ENCODE measurements at places on chromosomes 1 and 21.
A peak's percentile ranks its signal among the peaks of the same experiment; 100 is the strongest.

- DNase-seq: no peak
These were observed 22.2 kb upstream of the MAPKAPK2 start for GRCh38 chr1:206662396-206663092.

GRCh38 chr21:31145274-31145673 is 107.0 kb upstream of the KRTAP19-8 start:
- no peak for DNase-seq

- no peak for DNase-seq
These were observed 55.9 kb upstream of the ATP5PO start for GRCh38 chr21:33971492-33972013.

GRCh38 chr1:11262171-11263049 is at the start of gene MTOR:
Gene MTOR (minus strand): TSS chr1:11262551. CDS start chr1:11259409, 3,142 bp downstream.
- DNase-seq: peak; percentile 95

GRCh38 chr1:200291106-200291505 is 118.7 kb downstream of the ZNF281 start:
- DNase-seq: no peak

- no peak for DNase-seq
These were observed 50.3 kb upstream of the CNIH3 start for GRCh38 chr1:224565611-224566406.

DNA sequence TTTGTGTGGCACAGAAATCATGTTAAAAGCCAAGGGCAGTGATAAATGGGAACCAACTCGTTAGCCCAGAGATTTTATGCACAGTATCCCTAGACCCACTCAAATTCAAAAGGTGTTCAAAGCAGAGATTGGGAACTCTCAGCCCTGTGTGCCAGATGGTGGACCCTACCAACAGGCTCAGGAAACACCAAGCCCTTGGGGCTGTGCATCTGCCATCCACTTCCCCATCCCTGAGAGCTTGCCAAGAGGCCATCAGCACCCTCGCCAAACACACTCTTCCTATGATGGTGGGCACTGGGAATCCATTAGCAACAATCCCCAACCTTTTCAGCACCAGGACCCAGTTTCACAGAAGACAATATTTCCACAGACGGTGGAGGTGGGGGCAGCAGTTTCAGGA is 194.2 kb upstream of the NFIA start:
- DNase-seq: no peak

- no peak for DNase-seq
These were observed 94.2 kb downstream of the AK5 start for GRCh38 chr1:77375990-77376389.

GRCh38 chr1:52633291-52633754 is 355 bp downstream of the SHISAL2A start:
- no peak for DNase-seq

DNA sequence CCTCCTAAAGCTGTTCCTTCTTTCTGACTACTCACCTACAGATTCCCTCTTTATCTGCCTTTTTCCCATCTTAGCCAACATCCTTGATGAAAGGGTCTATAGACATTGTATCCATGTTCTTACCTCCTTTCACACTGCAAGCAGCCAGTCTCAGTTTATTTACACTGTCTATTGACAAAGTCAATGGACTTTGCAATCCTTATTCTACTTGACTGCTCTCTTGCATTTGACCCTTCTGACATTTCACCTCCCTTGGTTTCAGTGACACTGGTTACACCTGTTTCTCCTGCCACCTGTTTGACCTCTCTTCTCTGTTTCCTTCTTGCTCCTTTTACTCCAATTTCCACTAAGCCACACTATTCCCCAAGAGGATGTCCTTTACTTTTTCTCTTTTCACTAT is 224.0 kb upstream of the SNX7 start:
- DNase-seq: no peak

GRCh38 chr1:112209493-112209892 is 186.5 kb upstream of the CTTNBP2NL start:
- no peak for DNase-seq

DNA sequence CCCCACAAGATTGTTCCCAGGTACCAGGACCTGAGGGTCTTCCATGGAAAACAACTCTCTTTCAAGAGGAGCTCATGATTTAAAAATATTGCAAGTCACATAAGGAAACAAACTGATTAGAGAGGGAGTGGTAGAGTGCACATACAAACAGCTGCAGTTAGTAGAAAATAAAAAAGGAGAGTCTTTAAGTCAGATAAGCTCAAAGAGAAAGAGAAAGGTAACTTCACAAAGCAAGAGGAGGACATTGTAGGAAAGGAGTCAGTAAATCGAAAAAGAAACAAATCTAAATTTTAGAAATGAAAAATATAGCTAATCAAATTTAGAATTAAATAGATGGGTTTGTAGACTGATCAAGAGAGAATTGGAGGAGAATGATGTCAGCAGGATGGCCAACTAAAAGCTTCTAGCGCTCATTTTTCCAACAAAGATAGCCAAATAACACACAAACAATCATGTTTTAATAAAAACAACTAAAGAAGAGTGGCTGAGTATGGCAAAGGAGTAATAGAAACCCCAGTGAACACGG is 86.1 kb upstream of the CD53 start:
- no peak for DNase-seq

GRCh38 chr1:33716976-33717688 is 146.7 kb upstream of the HMGB4 start:
- DNase-seq: no peak

- DNase-seq: no peak
These were observed 12.3 kb upstream of the MYBPHL start for GRCh38 chr1:109319114-109319513.

- DNase-seq: peak; percentile 12
These were observed at the start of gene TMEM269 for GRCh38 chr1:42784946-42785693. Gene TMEM269 (plus strand): TSS chr1:42784991. CDS start chr1:42789894, 4,903 bp downstream.

- DNase-seq: no peak
These were observed 25.2 kb upstream of the EPS8L3 start for GRCh38 chr1:109788695-109789521.

DNA sequence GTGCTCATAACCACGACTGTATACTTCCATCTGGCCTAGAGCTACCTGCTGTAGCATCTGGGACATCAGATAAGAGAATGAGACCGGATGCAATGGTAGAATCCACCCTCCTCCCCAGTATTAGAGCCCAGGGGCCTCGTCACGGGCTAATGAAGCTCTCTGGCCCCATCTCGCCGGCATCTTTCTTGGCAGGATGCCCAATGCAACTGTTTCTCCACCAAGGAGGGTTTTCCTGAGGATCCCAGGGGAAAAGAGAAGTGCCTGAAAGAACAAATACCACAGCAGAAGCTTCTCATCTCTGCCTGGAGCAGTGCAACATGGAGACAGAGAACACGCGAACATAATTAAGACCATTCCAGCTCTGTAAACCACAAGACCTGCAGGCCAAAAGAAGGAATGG is 80.0 kb downstream of the VWA5B1 start:
- DNase-seq: no peak

GRCh38 chr1:185895208-185895900 is 161.2 kb downstream of the HMCN1 start:
- no peak for DNase-seq

- no peak for DNase-seq
These were observed 86.1 kb downstream of the FASLG start for GRCh38 chr1:172745014-172745413.

GRCh38 chr1:18553388-18553787 is 72.7 kb downstream of the KLHDC7A start:
- no peak for DNase-seq

DNA sequence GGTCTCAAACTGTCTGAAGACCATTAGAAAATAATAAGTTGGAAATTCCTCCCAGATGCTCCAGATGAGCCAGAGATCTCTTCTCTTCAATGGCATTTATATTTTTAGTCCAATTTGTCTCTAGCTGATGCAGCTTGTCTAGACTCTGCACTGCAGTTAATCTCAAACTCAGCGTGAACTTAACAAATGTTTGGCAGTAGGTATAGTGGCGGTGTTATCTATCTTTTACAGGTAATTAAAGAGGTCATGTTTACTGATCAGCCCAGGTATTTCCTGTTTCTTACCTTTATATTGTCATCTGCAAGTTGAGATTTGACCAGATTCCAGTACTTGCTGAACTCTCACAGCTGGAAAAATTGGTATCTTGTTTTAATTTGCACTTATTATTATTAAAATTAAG is 1024.5 kb upstream of the ADGRL2 start:
- DNase-seq: no peak

- DNase-seq: no peak
These were observed 108.9 kb upstream of the TRABD2B start for GRCh38 chr1:48106049-48106448.

- DNase-seq: no peak
These were observed 8.1 kb upstream of the GREM2 start for GRCh38 chr1:240619906-240620621.

DNA sequence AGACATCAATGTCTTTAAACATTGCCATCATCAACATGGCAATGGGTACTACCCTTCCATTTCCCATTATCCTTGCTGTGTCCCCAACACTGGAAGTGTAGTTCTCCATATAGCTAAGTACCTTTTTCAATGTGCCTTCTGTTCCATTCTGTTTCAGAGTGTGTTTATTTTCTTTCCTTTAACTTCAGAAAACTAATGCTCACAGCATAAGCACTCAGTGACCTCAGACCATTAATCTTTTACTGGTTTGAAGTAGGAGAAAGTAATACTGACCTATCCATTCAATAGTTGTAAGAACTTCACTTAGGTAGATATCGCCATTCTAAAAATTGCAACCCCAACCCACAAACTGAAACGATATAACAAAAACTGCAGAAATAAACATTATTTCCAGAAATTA is 37.8 kb downstream of the KCNJ15 start:
- DNase-seq: no peak

GRCh38 chr21:42347601-42348327 is 3.0 kb downstream of the TFF2 start:
- no peak for DNase-seq

GRCh38 chr1:43541721-43542401 is 11.2 kb downstream of the PTPRF start:
- no peak for DNase-seq

DNA sequence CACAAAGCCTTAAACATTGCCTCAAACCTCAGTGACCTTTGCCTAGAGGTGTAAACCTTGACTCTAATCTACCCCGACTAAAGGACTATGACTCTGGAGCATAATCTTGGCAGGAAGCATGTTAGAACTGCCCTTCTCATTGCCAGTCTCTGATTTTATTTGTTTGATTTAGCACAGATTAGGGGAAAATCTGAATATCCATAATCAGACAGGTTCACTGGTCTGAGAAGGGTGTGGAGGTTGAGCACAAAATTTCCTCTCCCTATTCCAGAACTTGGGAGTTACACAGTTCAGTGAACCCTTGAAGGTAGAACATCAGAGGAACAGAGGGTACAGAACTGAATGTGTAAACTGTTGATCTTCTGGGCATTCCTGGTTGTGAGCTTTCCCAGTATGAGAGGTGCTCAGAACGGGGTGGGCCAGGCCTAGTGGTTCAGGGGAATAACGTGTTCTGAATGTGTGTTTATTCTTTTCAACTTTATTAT is 8.3 kb upstream of the PSMB4 start:
- DNase-seq: no peak

DNA sequence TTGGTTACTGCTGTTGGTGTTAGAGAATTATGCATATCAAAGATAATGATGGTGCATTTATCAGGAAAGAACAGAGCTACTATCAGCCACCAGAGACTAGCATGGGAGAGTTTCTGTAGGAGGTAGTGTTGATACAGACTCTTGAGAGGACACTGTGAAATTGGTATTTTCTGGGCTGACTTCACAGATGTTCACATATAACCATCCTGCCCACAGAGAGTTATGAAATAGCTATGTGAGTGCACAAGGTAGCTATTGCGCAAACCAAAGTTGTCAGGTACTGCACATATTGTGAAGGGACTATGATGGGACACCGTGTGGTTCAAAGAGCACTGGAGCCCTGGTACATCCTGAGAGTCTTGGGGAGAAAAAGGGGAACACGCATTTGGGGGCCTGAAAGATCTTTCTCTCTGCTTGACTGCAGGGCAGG is 1.4 kb upstream of the TLCD4 start:
- DNase-seq: no peak

- no peak for DNase-seq
These were observed 304.0 kb downstream of the KIF26B start for GRCh38 chr1:245458761-245459174.

DNA sequence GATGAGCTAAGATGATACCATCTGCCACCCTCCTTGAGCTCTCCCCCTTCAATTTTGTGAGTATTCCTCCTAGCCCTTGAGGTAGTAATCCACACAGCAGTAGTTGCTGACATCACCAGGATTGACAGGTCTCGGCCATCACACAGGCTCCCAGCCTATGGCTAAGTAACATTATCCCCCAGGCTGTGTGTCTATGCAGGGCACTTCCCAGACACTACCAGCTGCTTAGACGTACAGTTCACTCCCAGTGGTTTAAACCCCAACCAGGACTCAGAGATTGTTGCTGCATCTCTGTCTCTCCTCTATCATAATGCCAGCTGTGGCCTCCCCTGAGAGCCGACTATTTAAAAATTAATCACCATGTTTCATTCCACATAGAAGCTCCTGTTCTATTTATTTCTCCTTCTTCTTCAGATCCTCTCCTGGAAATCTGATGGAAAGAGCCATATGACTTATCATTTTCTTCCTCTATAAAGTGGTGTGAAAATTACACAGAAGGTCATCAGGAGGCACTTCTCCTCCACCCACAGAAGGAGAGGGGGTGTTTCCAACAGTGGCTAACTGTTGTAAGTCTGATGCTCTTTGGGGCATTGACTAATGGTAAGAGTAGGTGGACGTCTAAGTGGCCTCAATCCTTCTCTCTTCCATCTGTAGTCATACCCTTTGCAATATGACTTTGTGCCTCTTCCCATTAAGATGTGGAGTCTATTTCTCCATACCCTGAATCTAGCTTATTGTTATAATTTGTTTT is 396.3 kb downstream of the SETD4 start:
- DNase-seq: no peak

- DNase-seq: no peak
These were observed 31.2 kb downstream of the PTPRU start for GRCh38 chr1:29267321-29268070.

DNA sequence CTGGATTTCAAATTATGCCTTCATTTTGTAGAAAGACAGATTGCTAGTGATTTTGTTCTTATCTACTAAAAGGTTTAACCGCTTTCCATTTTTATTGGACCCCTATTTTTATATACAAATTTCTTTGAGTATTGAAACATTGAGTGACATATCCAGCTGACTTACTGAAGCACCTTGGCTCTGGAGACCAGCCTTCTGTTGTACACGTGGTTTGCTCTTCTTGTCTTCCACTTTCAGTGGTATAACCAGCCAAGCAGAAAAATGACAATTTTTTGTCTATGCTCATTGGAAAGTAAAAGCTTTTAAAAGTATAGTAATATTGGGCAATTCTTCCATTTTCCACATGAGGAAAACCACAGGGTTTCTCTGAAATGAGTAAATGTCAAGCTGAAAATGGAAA is 4.4 kb downstream of the F13B start:
- no peak for DNase-seq

- no peak for DNase-seq
These were observed 255.3 kb downstream of the FOXD2 start for GRCh38 chr1:47693115-47693514.

DNA sequence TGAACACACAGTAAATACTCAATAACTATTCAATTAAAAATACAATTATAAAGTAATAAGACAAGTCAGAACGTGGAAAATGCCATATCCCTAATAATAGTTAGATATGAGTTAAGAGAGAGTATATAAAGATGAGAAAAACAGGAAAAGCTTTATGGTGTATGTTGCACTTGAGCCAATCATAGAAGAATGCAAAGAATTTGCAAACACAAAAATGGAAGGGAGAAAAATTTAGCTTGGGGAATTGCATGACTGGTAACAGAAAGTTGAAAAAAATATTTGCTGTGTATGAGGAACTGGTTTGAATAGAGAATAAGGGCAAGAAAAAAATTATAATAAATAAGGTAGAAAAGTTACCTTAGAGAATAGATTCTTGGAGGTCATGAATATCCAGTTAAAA is 739.6 kb upstream of the CXADR start:
- no peak for DNase-seq

GRCh38 chr1:162391790-162392563 is 10.4 kb downstream of the C1orf226 start:
- no peak for DNase-seq
